Thoracic aorta (tissue), 2 donors: ENCODE measurements at places on chromosomes 11 and 22.

DNA sequence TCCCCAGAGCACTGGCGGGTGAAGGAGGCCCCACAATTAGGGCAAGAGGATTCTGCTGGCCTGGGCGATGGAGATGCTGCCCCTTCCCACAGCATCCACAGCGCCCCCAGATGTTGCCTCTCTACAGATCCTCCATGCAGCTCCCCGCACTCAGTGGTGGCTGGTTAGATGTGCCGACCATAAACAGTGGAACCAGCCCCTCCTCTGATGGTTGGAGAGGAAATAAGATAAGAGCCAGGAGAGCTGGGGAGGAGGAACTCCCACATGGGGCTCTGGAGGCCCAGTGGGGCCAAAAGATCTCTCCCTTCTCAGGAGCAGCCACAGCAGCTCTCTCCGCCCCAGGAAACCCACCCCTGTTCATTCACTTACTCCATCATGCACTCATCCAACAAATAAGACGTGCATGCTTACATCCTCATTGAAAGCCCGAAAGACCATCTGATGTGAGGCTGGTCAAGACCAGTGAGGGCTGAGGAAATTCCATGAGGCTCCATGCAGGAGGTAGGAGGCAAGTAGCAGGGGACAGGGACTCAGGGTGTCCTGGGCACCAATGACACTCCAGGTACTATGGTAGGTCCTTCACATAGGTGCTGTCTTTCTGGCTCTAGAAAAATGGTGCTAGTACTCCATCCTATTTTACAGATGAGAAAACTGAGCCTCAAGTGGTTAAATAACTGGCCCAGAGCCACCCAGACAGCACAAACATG, 1.5 kb downstream of the PTGDR2 start:
- no peak overlapping the region for H3K27ac ChIP-seq
- peaks cover 11% of the 10 kb centered on the region for H3K36me3 ChIP-seq
- no peaks in the 10 kb centered on the region for H3K4me1 ChIP-seq
- DNase-seq: no peak
- H3K4me3 ChIP-seq: no peak overlapping the region

GRCh38 chr11:132451942-132452601, 1080.2 kb downstream of the OPCML start:
- H3K27ac ChIP-seq: no peak overlapping the region
- no peaks in the 10 kb centered on the region for H3K36me3 ChIP-seq
- no peaks in the 10 kb centered on the region for H3K27me3 ChIP-seq
- H3K4me1 ChIP-seq: no peaks in the 10 kb centered on the region
- H3K4me3 ChIP-seq: no peak overlapping the region
- DNase-seq: no peak

DNA sequence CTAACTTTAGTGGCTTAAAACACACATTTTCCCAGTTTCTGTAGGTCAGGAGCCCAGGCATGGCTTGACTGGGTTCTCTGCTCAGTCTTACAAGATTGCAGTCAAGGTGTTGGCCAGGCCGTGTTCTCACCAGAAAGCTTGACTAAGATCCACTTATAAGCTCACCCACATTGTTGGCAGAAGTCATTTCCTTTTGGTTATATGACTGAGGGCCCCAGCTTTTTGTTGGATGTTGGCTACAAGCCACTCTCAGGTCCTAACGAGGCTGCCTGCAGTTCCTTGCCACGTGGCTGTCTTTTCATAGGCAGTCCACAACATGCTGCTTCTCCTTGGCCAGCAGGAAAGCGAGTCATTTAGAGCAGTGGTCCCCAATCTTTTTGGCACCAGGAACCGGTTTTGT, 79.3 kb upstream of the CRTAM start:
- H3K27me3 ChIP-seq: no peaks in the 10 kb centered on the region
- no peak overlapping the region for H3K4me3 ChIP-seq
- DNase-seq: no peak
- H3K36me3 ChIP-seq: no peaks in the 10 kb centered on the region

GRCh38 chr11:106331176-106331575, 253.7 kb downstream of the AASDHPPT start:
- H3K4me3 ChIP-seq: no peak overlapping the region
- no peaks in the 10 kb centered on the region for H3K27me3 ChIP-seq
- H3K4me1 ChIP-seq: no peaks in the 10 kb centered on the region
- H3K36me3 ChIP-seq: no peaks in the 10 kb centered on the region

DNA sequence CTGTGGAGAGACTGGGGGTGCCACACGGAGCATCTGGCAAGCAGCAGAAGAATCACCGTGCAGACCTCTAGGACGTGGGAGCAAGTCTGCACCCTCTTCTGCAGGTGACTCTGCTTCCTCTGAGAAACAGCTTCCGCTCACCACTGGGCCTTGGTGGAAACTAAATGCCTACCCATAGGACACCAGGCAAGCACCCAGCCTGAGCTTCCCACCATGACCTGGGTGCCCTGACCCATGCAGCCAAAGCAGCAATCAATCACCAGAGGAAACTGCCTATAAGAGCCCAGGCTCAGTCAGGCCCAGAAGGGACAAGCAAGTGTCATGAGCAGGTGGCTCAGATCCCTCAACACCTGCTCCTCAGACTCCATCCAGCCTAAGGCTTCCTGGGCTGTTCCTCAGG, 63.4 kb downstream of the IGLL5 start:
- no peak for DNase-seq
- H3K4me3 ChIP-seq: no peak overlapping the region
- no peaks in the 10 kb centered on the region for H3K36me3 ChIP-seq
- H3K27ac ChIP-seq: no peak overlapping the region
- no peaks in the 10 kb centered on the region for H3K27me3 ChIP-seq

GRCh38 chr11:126140926-126141280, 70.5 kb downstream of the RPUSD4 start:
- peaks cover 28% of the 10 kb centered on the region for H3K4me1 ChIP-seq
- no peak for DNase-seq
- H3K27me3 ChIP-seq: no peaks in the 10 kb centered on the region
- H3K36me3 ChIP-seq: no peaks in the 10 kb centered on the region
- H3K27ac ChIP-seq: no peak overlapping the region
